ENCODE measurements at places on chromosomes 13 and 19.

DNA sequence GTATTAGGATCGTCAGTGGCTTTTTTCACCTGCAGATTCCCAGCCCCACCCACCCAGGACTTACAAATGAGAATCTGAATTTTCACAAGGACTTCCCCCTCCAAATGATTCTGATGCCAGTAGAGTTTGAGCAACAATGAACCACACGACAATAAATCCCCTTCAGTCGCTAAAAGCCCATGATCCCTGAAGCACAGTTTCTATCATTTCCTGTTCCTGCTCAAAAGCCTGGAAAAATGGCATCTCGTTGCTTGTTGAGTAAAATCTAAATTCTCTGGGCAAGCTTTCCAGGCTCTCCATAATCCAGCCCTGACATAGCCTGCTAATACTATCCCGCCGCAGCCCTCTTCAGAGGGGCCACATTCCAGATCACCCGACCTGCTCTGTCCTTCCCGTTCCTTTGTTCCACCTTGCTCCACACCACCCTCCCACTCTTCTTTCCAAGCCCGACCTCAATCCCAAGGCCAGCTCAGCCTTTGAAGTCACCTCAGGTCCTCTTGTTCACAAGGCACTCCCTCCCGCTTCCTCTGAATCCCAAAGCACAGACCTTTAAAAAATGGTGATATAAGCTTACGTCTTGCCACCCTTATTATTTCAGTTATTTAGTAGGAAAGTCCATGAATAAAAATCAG is 67.9 kb downstream of the NUFIP1 start:
- DNase-seq: no peak

DNA sequence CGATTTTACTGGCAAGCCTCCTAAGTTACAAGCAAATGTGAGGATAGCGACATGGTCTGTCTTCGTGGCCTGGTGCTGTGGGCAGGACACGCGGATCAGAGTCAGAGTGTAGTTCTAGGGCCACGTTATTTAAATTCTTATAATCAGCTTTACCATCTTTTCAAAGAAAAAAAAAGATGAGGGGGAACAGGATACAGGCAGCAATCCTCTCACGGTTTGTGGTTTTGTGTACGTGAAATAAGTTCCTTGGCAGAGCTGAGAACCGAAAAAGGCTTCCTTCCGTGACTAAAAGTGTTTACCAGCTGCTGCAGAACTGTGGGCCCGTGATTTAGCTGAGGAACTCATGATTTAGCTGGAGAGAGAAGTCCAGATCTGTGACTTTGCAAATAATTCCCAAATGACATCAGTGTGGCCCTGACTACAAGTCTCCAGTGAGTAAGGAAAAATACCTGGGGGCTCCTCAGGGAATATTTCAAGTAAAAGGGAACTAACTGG is 27.2 kb downstream of the RCBTB2 start:
- DNase-seq: peak; percentile 8

GRCh38 chr13:30164146-30164545 is 143.2 kb downstream of the KATNAL1 start:
- no peak for DNase-seq

DNA sequence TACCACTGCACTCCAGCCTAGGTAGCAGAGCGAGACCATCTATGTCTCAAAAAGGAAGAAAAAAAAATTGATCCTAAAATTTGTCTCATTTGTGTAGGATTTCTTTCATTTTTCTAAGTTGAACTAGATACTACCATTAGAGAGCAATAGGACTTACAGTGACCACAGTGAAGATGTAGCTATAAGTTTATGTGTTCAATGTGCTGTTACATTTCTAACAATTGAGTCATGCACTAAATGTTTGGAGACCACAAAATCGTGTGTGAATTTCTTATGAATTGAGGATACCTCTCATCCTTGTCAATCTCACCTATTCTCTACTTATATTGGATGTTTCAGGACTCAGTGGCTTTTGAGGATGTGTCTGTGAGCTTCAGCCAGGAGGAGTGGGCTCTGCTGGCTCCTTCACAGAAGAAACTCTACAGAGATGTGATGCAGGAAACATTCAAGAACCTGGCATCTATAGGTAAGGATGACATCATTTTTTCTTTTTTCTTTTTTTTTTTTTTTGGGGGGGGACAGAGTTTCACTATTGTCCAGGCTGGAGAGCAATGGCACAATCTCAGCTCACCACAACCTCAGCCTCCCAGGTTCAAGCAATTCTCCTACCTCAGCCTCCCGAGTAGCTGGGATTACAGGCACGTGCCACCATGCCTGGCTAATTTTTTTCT is 12.8 kb downstream of the ZNF791 start:
- no peak for DNase-seq

- no peak for DNase-seq
Measured at GRCh38 chr13:112444416-112445399, 68.6 kb downstream of the SPACA7 start.

DNA sequence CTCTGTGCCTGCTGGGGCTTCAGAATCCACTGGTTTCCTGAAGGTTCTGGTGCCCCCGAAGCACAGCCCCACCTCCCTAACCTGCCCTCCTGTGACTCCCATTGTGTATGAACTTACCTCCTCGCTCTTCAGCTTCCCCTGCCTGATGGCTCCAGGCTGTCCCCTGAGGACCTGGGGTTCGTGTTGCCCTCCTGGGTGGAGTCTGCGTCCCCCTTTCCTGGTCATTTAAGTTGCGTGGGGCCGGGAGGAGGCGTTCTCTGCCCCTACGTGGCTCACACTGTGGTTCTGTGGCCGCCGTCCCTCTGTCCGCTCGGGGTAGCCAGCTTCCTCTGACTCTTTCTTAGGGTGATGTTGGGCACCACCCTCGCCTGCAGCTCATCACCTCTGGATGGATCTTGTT is 13.9 kb downstream of the TFDP1 start:
- DNase-seq: no peak

- DNase-seq: no peak
Measured at GRCh38 chr13:52405767-52406494, at the start of gene THSD1. TSS of gene THSD1 (minus strand) at chr13:52406172. CDS start at chr13:52402600, 3,572 bp downstream.

DNA sequence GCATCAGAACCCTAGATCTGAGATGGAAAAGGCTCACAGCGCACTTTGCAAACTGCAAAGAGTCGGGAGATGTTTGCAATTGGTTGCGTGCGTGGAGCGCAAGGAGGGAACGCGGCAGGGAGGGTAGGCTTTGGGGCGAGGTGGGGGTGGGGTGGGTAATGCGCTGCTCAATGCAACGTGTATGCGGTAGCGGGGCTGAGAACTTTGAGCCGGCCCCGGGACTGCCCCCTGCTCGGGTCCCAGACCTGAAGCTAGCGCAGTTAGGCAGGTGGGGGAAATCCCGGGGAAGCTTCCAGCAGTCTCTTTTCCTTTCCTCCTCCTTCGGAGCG is 971 bp downstream of the FOSB start:
- no peak for DNase-seq

DNA sequence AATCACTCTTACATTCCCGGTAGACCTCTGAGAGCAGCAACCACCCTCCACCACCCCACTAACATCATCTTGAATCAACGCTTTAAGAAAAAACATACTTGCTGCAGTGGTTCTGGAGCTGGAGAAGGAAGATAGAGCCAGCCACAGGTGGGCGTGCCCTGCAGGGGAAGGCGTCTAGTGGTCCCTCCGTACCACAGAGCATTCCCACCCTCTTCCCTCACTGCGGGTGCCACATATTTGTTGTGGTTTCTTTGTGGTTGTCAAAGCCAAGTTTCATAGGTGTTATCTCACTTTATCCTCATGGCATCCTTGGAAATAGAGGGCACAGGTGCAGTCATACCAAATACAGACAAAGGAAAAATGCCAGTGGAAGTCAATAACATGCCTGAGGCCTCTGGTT is 22.2 kb downstream of the COL4A2 start:
- DNase-seq: no peak

DNA sequence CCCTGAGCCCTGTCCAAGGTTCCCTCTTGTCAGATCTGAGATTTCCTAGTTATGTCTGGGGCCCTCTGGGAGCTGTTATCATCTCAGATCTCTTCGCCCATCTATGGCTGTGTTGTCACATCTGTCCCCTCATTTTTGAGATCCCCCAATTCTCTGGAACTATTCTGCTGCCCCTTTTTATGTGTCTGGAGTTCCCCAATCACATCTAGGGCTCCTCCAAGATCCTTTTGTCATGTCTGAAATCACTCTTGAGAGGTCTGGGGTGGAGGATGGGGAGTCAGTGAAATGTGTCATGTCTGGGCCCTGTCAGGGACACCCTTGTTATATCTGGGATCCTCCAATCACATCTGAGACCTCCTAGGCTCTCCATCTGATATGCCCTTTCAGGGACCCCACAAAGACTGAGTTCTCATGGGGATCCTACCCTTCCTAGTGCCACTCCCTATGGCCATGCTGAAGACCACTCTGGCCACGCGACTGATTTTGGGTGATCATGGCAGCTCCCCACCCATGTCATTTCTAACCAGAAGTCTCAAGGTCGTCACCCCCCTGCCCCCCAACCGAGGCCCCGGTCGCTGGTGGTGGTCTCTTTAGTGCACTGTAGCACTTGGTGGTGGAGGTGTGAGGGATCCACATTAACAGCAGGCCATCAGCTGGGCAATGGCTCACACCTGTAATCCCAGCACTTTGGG is 3.8 kb upstream of the MYBPC2 start:
- no peak for DNase-seq

DNA sequence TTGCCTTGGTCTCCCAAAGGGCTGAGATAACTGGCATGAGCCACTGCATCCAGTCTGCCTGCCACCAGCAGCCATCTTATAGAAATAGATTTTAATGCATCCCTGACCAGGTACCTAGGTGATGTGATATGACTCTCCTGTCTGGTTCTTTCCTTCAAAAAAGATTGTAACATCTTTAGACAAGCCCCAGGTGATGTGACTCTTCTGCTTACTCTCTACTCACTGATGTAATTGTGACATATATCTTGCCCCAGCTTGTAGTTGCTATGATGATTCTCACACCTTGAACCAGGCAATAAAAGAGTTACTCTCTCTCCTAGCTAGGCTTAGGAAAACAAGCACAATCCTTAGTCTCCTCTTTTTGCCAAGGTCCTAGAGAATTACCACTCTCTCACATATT is 30.6 kb upstream of the ZNF681 start:
- DNase-seq: no peak

DNA sequence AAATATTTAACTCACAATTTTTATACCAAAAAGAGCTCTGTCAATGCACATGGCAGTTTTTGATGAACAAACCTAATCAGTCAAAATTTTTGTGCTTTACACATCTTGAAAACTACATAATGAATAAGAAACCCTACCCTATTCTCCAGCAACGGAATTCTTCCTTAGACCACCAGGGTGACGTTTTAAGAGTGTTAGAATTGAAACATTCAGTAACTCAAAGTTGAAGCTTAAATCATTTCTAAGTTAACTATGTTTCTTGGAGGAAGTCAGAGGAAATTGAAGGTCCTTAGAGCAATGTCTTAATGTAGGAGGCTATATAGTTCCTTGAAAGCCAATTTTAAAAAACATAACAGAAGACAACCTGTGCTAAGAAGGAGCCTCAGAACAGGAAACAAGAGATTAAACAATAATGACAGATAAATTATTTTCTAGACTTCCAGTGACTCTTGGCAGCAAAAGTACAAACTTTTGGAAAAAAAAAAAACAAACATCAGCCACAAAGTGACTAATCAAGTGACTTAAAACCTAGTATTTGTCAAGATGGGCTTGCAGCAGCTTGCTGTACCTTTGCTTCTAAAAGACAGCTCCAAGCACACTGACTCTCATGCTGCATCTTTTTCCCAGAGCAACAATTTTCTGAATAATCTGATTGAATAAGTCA is 6.2 kb downstream of the SPRY2 start:
- no peak for DNase-seq

DNA sequence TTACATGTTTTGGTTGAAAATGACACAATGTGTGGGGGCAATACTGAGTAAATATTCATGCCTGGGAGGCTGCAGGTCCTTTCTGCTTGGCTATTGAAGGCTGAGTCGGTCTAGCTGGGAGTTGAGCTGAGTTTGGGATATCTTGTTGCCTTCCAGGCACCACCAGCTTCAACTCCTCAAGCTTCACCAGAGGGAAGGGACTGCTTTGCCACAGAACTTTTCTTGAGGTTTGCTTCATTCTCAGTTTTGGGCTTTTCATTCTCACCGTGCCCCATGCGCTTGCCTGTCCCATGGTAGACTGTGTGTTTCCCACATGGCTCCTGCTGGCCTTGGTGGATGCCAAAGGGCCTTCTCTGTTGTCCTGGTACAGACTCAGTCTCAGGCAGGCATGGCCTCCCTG is 198.2 kb upstream of the SOX1 start:
- DNase-seq: no peak

DNA sequence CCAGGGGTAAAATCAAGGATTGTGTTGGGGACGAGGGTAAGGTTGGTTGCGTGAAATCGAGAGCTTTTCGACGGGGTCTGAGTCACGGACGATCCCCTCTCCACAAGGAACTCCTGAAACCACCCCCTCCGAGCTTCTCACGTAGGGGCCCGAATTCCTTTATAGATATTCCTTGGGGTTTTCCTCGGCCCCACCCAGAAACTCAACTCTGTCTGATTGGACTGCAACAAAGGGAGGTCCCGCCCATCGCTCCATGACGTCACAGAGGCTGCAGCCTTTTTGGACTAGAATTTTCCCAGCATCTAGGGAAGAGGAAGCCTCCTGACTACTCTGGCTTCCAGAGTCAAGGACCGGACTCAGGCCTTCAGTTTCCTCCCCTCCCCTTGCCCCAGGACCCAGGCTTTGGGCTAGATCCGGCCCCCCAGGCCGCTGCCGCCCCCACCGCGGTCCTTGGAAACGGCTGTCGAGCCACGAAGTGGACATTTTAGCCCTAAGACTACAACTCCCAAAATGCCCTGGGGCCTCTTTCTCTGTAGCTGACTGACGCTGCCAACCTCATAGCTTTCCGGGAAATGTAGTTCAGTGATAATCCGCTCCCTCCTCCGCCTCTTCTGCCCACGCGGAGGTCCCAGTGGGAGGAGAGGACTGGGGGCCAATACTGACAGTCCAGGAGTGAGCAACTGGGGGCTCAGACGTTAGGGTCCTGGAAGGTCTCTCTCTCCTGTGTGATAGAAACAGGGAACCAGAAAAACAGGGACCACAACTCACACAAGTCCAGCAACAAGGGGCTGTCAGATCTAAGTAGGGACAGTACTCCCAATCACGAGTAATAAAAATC is at the start of gene IZUMO1:
Gene IZUMO1, minus strand, starts transcription at position 172 of the 838 bp plus-strand sequence. CDS start 1,050 bp downstream, outside the sequence.
- peak; percentile 66 for DNase-seq

DNA sequence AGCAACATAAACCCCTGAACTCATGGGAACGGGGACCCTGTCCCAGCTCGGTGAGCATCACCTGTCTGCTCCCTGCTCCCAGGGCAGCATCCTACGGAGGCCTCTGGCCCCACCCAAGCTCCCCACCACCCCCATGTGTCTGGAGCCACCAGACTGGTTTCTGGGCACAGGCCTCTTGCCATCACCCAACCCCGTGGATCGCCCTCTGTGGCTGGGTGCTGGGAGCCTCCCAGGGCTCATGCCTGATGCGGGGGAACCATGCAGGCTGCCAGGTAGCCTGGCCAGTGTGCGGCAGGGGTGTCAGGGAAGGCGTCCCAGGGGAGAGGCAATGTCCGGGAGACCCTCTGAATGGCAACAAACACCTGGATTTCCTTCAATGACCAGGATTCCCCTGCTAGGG is 2.7 kb downstream of the MICOS13 start:
- DNase-seq: no peak

- no peak for DNase-seq
Measured at GRCh38 chr13:27924529-27925141, 4.8 kb downstream of the PDX1 start.

Measured in AG04450 (cell line).